WTC11 (cell line): ENCODE measurements at places on chromosomes 6 and 20. TPM values are rescaled to one million over a fixed set of nuclear protein-coding genes. Genes with fewer than 3 reads are reported as not detected.

DNA sequence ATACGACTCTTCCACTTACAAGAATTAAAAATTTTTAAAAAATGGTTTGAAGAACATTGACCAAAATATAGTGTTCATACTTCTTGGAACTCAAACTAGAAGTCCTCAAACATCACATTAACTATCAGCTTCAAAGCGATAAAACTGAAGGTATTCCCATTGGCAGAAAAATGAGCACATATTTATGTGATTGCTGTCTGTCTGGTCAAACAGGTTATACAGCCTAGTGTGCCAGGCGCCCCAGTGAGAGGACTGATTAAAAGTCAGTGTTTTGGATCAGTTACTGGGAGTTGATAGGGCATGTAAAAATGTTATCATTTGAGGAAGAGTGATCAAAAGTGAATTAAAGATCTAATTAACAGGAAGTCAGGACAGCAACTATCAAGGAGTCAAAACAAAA is 738.8 kb downstream of the HDGFL1 start:
- no peaks in the 10 kb centered on the region; the same call in 1 of the 2 replicates for H3K27me3 ChIP-seq
- H3K27ac ChIP-seq = no peak overlapping the region
- no peaks in the 10 kb centered on the region for H3K4me1 ChIP-seq
- H3K4me3 ChIP-seq = no peak overlapping the region
- DNase-seq = no peak

DNA sequence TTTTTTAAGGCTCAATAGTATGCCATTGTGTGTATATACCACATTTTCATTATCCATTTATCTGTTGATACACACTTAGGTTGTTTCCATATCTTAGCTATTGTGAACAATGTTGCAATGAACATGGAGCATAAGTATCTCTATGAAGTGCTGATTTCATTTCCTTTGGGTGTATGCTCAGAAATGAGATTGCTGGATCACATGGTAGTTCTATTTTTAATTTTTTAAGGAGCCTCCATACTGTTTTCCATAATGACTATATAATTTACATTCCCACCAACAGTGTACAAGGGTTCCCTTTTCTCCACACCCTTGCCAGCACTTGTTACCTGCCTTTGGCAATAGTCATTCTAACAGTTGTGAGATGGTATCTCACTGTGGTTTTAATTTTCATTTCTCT is 15.1 kb upstream of the HLA-DOA start:
- peaks cover 5% of the 10 kb centered on the region for H3K27me3 ChIP-seq
- no peak overlapping the region for H3K4me3 ChIP-seq
- H3K4me1 ChIP-seq = peaks cover 2% of the 10 kb centered on the region; the same call in 1 of the 2 replicates

Gene SIGLEC1
- total RNA-seq = 0.04 to 0.11 TPM in 2 of 3 replicates, not detected in the other

Gene TRIM40
- total RNA-seq = not detected in 3 replicates

GRCh38 chr6:2244261-2245102 is 923 bp downstream of the GMDS start:
- no peaks in the 10 kb centered on the region for H3K36me3 ChIP-seq
- DNase-seq = peak; percentile 43
- H3K4me3 ChIP-seq = peak overlapping the region; percentile 95
- H3K27me3 ChIP-seq = peaks cover 9% of the 10 kb centered on the region
- peak overlapping the region; percentile 66 for H3K27ac ChIP-seq

Gene NKAPL
- 0.26 to 0.46 TPM (median 0.41 TPM) in 3 replicates for total RNA-seq

Gene GUCA1A
- total RNA-seq = 10.9 to 12.9 TPM (median 12.5 TPM) in 3 replicates

Gene ZNF334
- 18.7 to 20.1 TPM (median 19.2 TPM) in 3 replicates for total RNA-seq

DNA sequence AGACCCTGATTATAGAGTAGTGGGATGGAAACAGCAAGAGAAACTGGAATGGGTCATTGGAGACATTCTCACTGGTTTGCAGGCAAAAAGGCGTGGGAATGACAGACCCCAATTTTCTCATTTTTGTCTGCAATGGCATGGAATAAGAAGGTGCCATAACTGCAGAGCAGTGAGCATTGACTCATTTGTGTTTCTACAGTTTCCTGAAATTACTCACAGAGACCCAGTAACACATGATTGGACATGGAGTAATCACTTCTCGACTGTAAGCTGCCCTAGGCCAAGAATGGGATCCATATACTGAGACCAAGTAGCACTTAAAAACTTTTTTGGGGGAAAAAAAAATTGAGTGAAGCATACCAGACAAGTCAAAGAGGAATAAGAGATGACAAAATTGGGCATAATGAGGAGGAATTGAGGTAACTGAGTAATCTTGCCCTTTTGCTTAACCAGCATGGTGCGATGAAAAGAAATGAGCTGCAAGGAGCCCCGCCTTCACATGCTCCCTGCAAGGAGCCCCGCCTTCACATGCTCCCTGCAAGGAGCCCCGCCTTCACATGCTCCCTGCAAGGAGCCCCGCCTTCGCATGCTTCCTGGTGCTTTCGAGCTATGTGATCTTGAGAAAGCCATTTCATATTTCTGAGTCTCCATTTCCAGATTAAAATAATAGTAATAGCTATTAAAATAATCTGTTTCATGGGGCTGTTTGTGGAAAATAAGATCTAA is 44.1 kb downstream of the NHSL1 start:
- DNase-seq = peak; percentile 49
- no peaks in the 10 kb centered on the region for H3K36me3 ChIP-seq
- no peaks in the 10 kb centered on the region for H3K27me3 ChIP-seq
- H3K27ac ChIP-seq = no peak overlapping the region
- no peak overlapping the region for H3K4me3 ChIP-seq

GRCh38 chr20:15191082-15191723 is 853.8 kb upstream of the FLRT3 start:
- no peak overlapping the region for H3K27ac ChIP-seq
- DNase-seq = no peak
- no peaks in the 10 kb centered on the region for H3K27me3 ChIP-seq
- no peak overlapping the region for H3K4me3 ChIP-seq

Gene TREM1
- not detected in 3 replicates for total RNA-seq

Gene FOXQ1
- total RNA-seq = 0.25 to 0.35 TPM (median 0.30 TPM) in 3 replicates

- no peaks in the 10 kb centered on the region for H3K27me3 ChIP-seq
- peaks cover 35% of the 10 kb centered on the region for H3K4me1 ChIP-seq
- DNase-seq = no peak
- no peaks in the 10 kb centered on the region for H3K36me3 ChIP-seq
- H3K27ac ChIP-seq = no peak overlapping the region
Measured at GRCh38 chr20:20199361-20200160, 147.2 kb downstream of the CFAP61 start.

Gene ECT2L
- not detected in 3 replicates for total RNA-seq

GRCh38 chr6:21305893-21306332 is 287.6 kb upstream of the SOX4 start:
- no peak overlapping the region for H3K27ac ChIP-seq
- no peak overlapping the region for H3K4me3 ChIP-seq
- peaks cover 3% of the 10 kb centered on the region; the same call in 1 of the 2 replicates for H3K36me3 ChIP-seq
- no peaks in the 10 kb centered on the region for H3K27me3 ChIP-seq

Gene MROH8
- total RNA-seq = 0.50 to 0.92 TPM (median 0.89 TPM) in 3 replicates

GRCh38 chr6:28090917-28091586 is 10.7 kb downstream of the ZNF165 start:
- H3K36me3 ChIP-seq = peaks cover 53% of the 10 kb centered on the region
- no peaks in the 10 kb centered on the region for H3K4me1 ChIP-seq
- no peaks in the 10 kb centered on the region; the same call in 1 of the 2 replicates for H3K27me3 ChIP-seq
- DNase-seq = no peak

DNA sequence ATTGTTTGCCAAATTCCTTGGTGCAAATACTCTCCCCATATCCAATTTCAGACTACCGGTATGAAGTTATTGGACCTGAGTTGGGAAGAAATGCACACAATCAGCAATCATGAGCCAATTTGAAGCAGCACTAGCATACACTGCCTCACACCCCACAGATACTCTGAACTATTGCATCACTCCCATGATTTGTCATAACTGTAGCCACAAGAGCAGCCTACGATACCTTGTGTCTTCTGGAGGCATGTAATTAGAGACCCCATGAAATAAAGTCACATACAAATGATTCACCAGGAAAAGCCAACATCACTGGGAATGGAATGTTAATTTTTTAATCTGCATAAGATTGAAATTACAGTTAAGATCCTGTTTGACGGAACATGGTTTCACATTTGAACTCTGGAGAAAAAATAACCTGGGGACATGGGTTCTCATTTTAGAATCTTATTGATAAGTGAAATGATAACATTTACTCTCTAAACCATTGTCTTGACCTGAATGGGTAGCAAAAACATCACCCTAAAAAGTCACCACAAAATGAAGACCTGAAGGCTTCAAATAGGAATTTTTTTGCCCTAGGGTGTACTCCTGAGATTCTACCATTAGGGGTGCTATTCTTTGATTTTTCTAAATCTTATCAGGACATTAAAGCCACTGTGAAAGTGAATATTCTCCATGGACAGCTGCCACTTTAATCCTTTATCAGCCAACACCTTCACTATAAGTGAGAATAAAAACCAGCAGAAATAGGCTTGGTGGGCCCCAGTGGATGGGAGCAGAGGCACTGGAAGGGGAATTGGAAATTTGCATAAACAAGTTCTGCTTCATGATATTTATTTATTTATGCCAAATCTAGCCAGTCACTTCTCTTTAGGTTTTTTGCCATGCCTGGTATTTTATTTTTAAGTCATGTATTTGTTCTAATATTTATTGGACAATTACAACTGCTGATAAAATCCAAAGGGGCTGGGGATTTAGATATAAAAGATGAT is 34.5 kb upstream of the HBS1L start:
- no peak overlapping the region for H3K27ac ChIP-seq
- H3K4me1 ChIP-seq = peaks cover 4% of the 10 kb centered on the region; the same call in 1 of the 2 replicates
- no peak for DNase-seq
- no peaks in the 10 kb centered on the region for H3K36me3 ChIP-seq
- H3K4me3 ChIP-seq = no peak overlapping the region

Gene BACH2
- total RNA-seq = 3.9 to 5.9 TPM (median 4.5 TPM) in 3 replicates

DNA sequence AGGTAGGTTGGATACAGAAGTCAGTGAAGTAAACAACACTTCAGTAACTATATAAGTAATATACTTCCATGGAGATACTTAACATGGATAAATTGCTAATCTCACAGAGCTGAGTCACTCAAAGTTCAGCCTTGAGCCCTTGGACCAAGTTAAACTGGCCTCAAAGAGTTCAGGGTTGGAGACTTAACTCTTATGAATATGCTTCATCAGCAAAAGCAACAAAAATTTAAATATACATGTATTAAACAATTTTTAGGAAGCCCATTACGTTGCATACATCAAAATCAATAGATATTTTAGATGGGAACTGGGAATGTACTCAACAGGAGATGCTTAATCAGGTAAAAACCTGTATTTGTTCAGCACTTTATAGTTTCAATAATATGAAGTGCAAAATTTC is 12.2 kb downstream of the MTCL3 start:
- H3K4me1 ChIP-seq = no peaks in the 10 kb centered on the region
- H3K36me3 ChIP-seq = peaks cover 8% of the 10 kb centered on the region
- no peaks in the 10 kb centered on the region for H3K27me3 ChIP-seq
- no peak overlapping the region for H3K27ac ChIP-seq
- H3K4me3 ChIP-seq = no peak overlapping the region

DNA sequence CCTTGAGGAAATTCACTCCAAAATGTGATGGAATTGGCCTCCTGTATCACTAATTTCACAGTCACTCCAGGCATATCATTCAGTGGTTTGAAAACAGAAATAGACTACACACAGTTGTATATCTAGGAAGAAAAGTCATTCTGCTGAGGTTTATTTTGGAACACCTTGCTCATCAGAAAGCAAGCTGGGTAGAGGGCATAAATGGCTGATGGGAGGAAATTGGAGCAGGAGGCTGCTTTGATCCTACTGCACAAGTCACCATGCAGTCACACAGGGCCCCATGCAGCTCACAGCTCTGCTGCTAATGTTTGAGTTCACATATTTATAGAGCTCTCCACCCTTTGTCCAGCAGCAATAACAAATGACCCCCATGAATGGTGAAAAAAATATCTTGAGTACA is 12.3 kb downstream of the NHLRC1 start:
- no peak overlapping the region for H3K27ac ChIP-seq
- H3K4me1 ChIP-seq = peaks cover 11% of the 10 kb centered on the region
- H3K4me3 ChIP-seq = no peak overlapping the region
- DNase-seq = no peak
- H3K27me3 ChIP-seq = no peaks in the 10 kb centered on the region

Gene GPSM3
- 10.0 to 14.0 TPM (median 13.1 TPM) in 3 replicates for total RNA-seq

GRCh38 chr6:117444600-117444999 is 18.9 kb upstream of the ROS1 start:
- DNase-seq = no peak
- H3K4me3 ChIP-seq = no peak overlapping the region
- H3K27ac ChIP-seq = no peak overlapping the region

- DNase-seq = no peak
- H3K27me3 ChIP-seq = no peaks in the 10 kb centered on the region
- no peaks in the 10 kb centered on the region for H3K4me1 ChIP-seq
- no peak overlapping the region for H3K27ac ChIP-seq
- H3K36me3 ChIP-seq = no peaks in the 10 kb centered on the region
- H3K4me3 ChIP-seq = no peak overlapping the region
Measured at GRCh38 chr6:129007701-129008373, 124.9 kb downstream of the LAMA2 start.

DNA sequence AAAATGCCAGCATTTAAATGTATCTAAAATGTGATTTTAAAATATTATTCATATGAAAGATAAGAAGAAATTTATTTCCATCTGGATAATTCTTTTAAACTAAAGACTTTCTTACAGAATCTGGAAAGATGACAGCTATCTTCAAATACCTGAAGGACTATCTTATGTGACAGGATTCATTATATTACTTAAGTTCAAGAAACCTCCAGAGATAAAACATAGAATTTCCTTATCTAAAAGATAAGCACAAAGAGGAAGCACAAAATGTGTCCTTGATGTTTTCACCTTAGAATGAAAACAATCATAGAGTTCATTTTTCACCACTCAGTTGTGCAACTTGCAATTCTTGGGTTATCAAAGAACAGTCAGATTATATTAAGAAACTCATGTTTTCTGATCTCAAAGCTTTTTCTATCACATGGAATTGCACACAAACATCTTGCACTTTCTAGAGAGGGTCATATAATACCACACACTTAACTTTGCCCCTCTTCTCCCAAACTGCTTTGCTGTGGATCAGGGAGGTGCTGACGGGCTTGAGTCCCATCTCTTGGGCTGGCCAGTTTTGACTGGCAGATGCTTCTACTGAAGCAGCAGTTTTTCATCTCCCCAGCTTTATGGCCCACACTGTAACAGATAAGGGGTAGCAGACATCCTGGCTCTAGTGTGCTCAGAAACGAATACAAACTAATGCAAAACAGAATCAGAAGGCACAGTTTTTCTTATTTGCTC is 467.4 kb downstream of the CDC5L start:
- no peaks in the 10 kb centered on the region for H3K27me3 ChIP-seq
- H3K4me1 ChIP-seq = no peaks in the 10 kb centered on the region
- no peak overlapping the region for H3K4me3 ChIP-seq
